Activated gamma-delta T cell treated with Interleukin-2 at 50 U/mL for 16 hours (primary cell): ENCODE measurements at places on chromosomes 4 and X.

DNA sequence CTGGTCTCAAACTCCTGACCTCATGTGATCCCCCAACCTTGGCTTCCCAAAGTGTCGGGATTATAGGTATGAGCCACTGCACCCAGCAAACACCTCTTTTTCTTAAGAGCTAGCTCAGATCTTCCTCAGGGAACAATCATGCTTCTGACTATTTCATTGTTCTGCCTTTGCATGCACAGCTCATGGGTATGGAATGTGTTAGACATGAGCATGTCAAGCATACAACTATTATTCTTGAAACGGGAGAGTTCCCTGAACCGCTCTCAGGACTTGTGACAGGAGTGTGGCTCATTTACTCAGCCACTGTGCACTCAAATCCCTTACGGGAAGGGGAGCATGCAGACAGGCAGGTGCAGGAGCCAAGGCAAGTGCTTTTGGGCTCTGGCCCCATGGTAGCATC, 231.7 kb upstream of the TAPT1 start:
- DNase-seq, result no peak

- no peak for DNase-seq
Measured at GRCh38 chrX:105553118-105553517, 269.2 kb upstream of the NRK start.

- no peak for DNase-seq
Measured at GRCh38 chrX:78574306-78574705, 84.8 kb downstream of the RTL3 start.

GRCh38 chr4:117447925-117448324, 362.5 kb upstream of the TRAM1L1 start:
- no peak for DNase-seq

DNA sequence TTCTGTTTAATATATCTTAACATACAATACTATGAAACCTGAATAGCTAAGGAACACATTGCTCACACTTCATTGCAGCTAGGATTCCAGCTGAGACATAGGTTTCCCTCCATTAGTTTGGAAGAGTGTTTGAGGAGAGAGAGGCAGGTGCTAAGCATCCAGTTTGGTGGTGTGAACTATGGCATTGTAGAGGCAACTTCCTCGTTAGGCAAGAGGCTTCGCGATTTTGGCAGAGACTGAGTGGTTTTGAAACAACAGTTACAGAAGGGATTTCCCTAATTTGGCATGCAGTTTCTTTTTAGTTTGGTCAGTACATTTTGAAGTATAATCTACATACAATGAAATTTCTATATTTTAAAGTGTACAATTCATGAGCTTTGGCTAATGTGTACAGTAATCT, 117.1 kb upstream of the BMP3 start:
- no peak for DNase-seq

DNA sequence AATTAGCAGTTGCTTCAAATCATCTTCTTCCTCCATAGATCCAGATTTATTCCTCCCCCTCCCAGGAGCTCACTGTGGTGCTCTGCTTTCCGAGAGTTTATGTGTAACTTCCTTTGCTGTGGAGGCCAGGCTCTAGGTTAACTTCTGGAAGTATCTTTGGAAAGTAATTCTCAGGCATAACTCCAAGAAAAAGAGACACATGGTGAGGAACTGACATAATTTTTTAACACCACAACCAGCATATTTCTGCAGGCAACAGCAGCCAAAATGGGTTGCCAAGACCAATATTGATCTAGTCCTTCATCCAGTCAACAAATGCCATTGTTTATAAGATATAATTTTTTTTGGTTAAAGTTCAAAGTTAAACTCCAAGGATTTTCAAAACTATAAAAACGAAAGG, 114.5 kb upstream of the RBPJ start:
- no peak for DNase-seq

DNA sequence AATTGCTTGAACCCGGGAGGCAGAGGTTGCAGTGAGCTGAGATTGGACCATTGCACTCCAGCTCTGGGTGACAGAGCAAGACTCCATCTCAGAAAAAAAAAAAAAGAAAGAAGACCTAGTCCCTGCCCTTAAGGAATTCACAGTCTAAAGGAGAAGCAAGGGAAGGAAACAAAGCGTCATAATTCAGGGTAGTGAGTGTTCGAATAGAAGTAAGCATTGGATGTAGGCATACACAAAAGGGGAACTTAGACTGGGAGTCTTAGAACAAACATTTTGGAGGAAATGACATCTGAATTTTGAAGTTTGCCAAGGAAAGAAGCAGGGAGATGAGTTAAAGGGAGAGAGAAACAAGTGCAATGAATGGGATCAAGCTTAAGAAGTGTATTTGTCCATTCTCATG, 32.4 kb downstream of the PPM1K start:
- no peak for DNase-seq

DNA sequence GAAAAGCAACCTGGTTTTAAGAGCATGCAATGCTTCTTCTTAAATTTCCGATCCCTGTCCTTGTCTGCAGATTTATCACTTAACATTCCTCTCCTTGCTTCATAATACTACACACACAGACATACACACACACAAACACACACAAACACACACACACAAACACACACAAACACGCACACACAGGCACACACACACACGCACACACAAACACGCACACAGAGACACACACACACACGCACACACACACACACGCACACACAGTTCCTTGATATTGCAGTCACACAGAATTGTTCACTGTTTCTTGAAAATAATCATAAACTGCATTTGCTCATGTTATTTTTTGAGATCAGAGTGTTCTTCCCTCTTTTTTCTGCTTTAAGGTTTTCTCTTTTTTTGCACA, 458.3 kb upstream of the ATOH1 start:
- DNase-seq, result no peak

GRCh38 chr4:1365271-1366178, 18.5 kb downstream of the UVSSA start:
- no peak for DNase-seq

DNA sequence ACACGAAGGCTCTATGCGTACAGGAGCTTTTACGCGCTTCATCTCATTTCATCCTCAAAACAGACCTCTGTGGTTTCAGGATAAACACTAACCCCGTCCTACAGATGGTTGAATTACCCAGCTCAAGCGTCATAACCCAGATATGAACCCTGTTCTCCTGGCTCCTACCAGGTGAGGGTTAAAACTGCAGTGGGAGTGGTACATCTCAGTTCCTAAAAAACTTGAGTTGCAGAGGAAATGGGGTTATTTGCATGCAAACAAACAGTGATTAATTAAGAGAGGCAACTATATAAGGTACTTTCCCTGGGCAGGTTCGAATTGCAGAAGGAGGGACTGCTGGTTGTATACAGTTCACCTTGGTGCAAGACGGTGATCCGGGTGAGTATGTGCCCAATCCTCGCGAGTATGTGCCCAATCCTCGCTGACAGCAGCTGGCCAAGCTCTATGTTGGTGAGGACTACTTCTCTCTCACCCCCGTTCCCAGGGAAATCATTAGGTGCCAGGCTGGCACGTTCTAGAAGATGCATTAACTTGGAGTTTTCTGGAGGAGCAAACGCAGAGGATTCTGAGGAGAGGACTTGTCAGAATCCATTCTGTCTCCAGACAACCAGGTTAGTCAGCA, 72.6 kb downstream of the FHDC1 start:
- no peak for DNase-seq

DNA sequence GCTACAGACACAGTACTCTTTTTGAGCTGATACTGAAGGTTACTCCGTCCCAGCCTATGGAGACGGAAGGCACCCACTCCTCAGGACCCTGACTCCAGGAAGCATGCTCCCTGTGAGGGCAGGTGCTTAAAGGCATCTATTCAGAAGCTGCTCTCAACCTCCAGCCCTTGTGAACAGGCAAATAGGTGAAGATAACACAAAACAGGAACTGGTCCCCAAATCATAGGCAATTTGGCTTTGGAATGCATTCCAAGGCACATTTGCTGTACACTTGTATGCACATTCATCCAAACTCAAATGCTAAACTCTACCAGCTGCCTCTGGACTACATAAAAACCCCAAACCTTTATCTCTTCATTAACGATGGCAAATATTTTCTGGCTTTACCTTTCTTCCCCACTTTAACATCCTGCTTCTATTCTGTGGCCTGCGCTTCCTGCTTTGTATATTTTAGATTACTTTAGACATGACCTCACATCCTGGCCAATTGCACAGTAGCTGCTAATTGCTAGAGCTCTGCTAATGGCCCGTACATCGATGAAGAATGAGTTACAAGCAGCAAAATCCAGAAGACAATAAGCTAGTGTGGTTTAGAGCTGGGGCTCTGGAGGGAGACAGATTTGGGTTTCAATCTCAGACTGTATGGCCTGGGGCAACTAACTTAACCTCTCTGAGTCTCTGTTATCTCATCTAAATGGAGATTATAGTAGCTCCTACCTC, 3.2 kb downstream of the SEL1L3 start:
- peak; percentile 39 for DNase-seq

GRCh38 chr4:14529653-14530052, 472.6 kb upstream of the CPEB2 start:
- no peak for DNase-seq

- DNase-seq, result no peak
Measured at GRCh38 chr4:48346594-48346993, 5.3 kb downstream of the SLAIN2 start.

DNA sequence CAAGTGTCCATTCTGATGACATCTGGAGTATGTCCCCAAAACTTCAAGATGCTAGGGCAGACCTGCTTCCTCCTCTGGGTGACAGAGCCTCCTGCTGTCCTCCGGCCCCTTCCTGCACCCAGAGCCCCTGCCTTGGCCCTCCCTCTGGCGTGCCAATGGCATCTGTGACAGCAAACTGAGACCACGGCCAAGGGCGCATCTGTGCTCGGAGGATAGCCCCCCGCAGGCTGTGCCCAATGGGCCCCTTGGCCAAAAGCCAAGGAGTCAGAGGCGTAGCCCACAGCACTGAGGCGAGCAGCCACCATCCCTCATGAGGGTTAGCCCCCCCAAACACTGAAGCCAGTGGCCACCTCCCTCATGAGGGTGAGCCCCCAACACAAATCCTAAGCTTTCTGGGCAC, 7.9 kb downstream of the LRPAP1 start:
- no peak for DNase-seq

DNA sequence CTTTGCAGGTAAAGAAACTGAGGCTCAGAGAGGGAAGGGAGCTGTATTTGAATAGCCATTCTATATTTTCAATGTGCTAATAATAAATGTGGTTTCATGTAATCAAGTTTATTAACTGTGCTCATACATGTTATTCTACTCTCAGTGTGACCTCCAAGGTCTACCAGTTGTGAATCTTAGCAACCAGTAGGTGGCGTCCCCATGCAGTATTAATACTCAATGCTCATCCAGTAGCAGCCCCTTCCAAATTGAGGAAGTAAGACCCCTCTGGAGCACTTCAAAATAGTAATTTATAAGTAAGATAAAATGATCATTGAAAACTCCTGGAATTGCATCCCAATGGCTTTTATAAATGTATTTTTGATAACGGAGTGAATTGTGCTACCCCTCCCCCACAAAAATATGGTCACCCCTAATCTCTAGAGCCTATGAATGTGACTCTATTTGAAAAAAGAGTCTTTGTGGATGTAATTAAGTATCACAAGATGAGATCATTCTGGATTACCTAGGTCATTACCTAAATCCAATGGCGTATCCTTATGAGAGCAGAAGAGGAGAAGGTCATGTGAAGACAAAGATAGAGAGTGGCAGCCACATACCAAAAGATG, 20.4 kb upstream of the SEPSECS start:
- DNase-seq, result peak; percentile 18

- peak; percentile 77 for DNase-seq
Measured at GRCh38 chrX:131728295-131729145, 184.6 kb downstream of the OR13H1 start.

DNA sequence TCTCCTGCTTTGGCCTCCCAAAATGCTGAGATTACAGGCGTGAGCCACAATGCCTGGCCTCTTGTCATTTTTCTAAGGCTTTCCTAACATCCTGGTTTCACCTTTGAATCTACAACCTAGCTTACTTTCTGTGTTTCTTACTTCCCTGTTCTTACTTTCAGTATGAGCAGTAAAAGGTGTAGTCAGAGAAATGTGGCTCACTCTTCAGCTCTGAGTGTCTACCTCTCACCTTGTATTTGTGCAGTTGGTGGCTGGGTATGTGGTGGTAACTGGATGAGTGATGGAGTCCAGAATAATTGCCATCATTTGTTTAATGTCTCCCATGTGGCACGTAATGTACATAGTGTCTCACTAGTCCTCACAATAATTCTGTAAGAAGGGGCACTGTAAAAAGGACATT, 19.1 kb upstream of the CXCL11 start:
- no peak for DNase-seq

- no peak for DNase-seq
Measured at GRCh38 chr4:90207887-90208454, 80.8 kb downstream of the CCSER1 start.

GRCh38 chr4:181646864-181647263, 596.3 kb upstream of the TENM3 start:
- no peak for DNase-seq

DNA sequence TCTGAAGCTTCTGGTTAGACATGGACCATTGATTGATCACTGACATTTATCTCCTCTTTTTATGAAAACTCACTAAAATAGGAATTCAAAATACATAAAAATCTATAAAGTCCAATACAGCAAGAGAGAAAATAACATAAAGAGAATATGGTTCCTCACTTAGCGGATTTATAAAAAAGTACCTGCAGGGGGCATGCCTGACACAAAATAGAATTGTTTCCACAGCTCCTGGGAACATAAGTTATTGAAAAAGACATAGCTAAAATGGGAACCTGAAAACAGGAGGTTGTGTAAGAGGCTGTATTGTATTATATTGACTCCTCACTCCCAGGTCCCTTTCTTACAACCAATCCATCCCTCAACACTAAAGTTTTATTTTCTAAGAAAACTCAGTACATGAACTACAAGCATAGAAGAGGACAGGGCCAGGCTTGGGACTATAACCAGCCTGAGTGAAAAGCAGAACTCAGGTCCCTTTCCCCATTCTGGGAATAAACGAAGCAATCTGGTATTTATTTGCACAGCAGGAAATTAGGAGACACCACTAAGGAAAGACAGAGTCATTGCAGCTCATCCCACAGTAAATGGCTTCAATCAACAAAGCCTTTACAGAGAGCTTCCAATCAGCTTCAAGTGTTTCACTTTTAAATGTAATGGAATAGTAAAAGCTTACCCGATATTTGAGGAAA, 121.1 kb upstream of the NDST4 start:
- no peak for DNase-seq

- no peak for DNase-seq
Measured at GRCh38 chr4:166842795-166843261, 391.5 kb downstream of the SPOCK3 start.

DNA sequence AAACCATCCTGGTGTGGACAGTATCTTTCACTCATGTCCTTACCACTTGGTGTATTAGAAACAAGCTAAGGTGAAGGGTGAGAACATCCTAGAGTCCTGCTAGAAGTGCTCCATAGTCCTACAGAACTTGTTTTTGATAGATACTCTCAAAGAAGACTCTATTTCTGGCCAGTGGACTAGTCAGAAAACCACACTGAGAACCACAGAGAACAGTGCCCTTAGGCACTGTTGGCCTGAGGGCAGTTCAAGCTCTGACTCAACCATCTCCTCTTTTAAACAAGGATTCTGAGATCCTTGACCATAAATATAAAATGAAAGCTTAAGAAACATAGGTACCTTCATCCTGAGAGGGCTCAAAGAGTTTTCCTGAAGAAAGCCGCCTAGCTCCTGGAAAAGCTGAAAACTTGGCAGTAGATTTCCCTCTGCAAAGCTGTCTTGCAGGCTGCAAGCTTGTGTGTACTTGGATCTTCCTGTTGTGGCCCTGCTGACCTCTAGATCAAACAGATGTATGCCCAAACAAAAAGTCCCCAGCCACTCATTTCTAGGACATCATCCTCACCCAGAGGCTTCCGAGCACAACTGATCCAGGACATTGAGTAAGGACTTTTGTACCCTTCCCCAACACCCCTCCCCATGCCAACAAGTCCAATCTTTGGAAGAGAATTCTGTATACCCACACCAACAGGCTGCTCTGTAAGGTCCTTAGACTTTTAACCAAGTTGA, 111.6 kb upstream of the CXCL13 start:
- no peak for DNase-seq
